Activated T-cell treated with anti-CD3 and anti-CD28 coated beads, Interleukin-2, amount 50 U/mL, for 72 hours (primary cell): ENCODE measurements at places on chromosomes 7 and 10. TPM values are rescaled to one million over a fixed set of nuclear protein-coding genes. Genes with fewer than 3 reads are reported as not detected.

LLCFC1 gene
- not detected for total RNA-seq

PSTK gene
- total RNA-seq, result 7.1 TPM

SNX13 gene
- 19.5 TPM for total RNA-seq

ZNF804B gene
- total RNA-seq, result not detected

ALOX5 gene
- 4.0 TPM for total RNA-seq

GNG11 gene
- not detected for total RNA-seq

CYP2C8 gene
- total RNA-seq, result 0.30 TPM

VKORC1L1 gene
- total RNA-seq, result 13.1 TPM

APBB1IP gene
- 49.7 TPM for total RNA-seq

PPP1R9A gene
- total RNA-seq, result 0.02 TPM

DNA sequence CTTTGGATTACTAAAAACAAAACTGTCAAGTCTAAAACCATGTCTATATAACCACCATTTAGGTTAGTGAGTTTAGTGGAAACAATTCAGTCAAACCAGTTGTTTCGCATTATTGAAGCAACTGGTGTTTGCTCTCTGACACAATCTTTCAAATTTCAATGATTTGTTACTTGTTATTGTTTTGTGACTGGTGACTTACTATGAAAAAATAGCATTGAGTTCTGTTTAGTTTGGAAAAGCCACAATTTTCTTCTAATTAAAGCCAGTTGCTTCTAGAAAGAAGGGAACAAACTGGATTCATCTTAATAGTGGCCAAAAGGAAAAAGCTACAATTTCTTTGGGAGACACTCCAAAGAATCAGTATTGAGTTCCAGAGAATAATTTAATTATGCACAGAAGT lies 30.4 kb downstream of the LAMB4 start:
- DNase-seq, result no peak

- DNase-seq, result no peak
These were observed 113.3 kb downstream of the GLI3 start for GRCh38 chr7:42123716-42124115.

GRCh38 chr10:89600041-89600440 lies 45.0 kb downstream of the PANK1 start:
- no peak for DNase-seq

DNA sequence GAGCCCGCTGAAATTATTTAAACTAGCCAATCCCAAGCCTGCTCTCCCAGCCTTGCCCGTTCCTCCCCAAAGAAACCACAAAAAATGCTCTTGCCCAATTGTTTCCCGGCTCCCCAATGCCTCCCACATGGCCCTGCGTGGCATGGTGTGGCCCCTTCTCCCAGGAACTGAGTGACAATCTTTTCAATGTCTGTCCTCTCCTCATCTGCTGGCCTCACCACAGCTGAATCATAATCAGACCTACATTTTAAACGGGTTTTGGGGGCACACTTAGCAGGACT lies 201.5 kb downstream of the PRPF18 start:
- no peak for DNase-seq

- DNase-seq, result no peak
These were observed 172.2 kb downstream of the C7orf25 start for GRCh38 chr7:42739638-42740037.

- DNase-seq, result no peak
These were observed 93.6 kb downstream of the CTNNA3 start for GRCh38 chr10:67602268-67602950.

- no peak for DNase-seq
These were observed 825.1 kb upstream of the ZWINT start for GRCh38 chr10:57186201-57186600.

DNA sequence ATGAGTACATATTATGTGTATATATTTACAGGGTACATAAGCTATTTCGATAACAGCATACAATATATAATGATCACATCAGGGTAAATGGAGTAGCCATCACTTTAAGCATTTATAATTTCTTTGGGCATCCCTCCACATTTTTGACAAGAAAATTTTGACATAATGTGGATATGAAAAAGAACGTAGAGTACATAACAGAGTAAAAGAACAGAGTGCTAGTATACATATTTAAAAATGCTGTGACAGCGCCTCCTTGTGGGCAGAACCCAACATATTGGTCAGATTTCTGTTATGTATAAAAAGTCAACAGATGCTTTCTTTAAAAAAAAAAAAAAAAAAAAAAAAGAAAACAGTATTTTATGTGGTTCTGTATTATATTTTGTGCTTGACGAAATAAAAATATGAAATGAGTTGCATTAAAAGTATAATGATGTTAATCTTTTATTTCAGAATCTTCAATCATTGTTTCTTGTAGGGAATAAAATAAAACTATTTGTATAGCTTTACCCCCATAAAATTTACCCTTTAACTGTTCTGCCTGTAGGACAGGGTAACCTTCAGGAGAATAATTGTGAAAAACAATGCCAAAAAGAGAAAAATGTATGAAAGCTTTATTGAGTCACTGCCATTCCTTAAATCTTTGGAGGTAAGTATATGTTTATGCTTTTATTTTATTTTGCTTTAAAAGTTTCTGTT lies 18.3 kb upstream of the HBP1 start:
- peak; percentile 67 for DNase-seq

DNA sequence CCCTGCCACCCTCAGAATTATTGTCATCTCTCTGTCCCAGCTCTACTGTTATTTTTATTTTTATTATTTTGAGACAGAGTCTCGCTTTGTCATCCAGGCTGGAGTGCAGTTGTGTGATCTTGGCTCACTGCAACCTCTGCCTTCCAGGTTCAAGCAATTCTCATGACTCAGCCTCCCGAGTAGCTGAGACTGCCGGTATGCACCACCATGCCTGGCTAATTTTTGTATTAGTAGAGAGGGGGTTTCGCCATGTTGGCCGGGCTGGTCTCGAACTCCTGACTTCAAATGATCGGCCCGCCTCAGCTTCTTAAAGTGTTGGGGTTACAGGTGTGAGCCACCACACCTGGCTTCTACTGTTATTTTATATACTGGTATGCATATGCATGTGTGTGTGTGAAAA lies 11.0 kb downstream of the CALHM2 start:
- DNase-seq, result no peak

DNA sequence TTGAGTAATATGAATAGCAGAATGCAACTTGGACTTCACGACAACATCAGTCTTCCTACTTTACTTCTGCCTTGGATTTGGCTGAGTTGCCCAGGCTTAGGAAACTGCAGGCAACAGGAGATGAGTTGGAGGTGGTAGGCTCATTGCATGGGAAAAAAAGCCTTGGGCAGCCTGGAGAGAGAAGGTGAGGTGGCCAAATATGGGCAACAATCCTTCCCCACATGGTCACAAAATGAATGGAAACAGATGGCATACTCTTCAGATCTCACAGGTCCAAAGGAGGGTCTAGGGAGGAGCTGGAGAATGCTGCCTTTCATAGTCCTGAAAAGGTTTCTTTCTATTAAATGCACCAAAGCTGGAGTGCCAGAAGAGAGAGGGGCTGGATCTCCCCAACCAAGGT lies 128.6 kb upstream of the AOAH start:
- no peak for DNase-seq

- DNase-seq, result no peak
These were observed 89.2 kb upstream of the MALRD1 start for GRCh38 chr10:18959369-18959768.

- DNase-seq, result no peak
These were observed 29.3 kb downstream of the HSPA12A start for GRCh38 chr10:116712989-116713543.

DNA sequence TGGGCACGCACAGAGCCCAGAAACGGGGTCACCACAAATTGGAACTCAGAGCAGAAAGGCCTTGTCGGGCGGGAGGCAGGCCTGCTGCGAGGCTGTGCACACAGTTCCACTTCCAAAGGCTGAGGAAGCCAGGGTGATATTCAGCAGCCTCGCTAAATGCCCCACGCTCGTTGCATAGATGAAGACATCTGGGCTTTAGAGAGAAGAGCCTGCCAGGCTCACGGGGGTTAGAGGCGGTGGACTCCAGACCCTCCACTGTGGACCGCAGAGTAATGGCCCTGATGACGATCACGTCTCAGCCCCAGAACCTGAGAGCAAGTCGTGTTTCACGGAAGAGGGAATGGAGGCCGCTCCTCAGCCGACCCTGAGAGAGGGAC lies 104.2 kb downstream of the DNAJB6 start:
- no peak for DNase-seq

DNA sequence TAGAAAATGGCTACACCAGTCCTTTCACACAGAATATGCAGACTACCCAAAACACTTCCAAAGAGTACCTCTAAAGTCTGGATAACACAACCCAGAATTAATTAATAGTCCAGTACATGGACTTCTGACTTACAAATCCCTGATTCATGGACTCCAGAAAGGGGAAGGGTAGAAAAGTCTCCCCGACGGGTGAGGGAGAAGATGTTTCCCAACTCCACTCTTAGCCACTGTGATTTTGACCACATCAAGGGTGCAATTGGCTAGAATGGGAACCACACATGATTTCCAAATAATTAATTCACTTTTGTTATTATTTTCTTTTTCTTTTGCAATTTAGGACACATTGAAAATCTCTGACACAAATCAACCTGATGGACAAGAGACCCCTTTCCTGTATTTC lies 1.4 kb downstream of the TMEM130 start:
- DNase-seq, result no peak

- no peak for DNase-seq
These were observed 11.6 kb downstream of the PAPSS2 start for GRCh38 chr10:87671139-87671815.

- no peak for DNase-seq
These were observed 60.9 kb upstream of the KAT6B start for GRCh38 chr10:74765465-74765975.

- peak; percentile 84 for DNase-seq
These were observed 77.0 kb downstream of the OAT start for GRCh38 chr10:124341768-124342135.

GRCh38 chr10:30985512-30985911 lies 46.2 kb downstream of the ZNF438 start:
- DNase-seq, result no peak

- peak; percentile 71 for DNase-seq
These were observed 58.4 kb downstream of the DNAJC12 start for GRCh38 chr10:67779465-67780203.

DNA sequence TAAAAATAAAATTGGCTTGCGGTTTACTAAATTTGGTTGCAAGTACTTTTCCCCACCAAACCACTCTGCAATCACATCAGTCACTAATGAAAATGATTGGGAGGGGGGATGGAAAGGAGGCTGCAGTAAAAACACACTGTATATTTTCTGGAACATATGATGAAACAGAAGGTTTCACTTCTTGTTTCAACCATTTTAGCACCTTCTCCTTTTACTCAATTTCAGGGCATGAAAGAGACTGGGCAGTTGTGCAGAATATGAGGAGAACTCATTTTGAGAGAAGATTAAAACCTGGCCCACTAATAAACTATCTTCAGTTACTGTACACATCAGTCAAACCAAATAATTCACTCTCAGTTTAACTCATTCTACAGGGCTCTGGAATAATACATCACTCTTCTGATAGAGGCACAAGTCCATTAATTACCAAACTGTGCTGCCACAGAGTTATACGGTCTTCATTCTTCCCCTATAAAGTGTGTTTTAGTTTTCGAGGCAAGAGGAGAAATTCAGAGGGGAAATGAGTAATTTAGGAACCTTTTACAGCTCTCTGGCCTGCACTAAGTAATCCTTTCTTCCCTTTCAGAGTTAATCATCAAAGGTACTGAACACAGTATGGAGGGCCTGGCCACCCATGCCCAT lies 25.5 kb downstream of the JAZF1 start:
- no peak for DNase-seq

DNA sequence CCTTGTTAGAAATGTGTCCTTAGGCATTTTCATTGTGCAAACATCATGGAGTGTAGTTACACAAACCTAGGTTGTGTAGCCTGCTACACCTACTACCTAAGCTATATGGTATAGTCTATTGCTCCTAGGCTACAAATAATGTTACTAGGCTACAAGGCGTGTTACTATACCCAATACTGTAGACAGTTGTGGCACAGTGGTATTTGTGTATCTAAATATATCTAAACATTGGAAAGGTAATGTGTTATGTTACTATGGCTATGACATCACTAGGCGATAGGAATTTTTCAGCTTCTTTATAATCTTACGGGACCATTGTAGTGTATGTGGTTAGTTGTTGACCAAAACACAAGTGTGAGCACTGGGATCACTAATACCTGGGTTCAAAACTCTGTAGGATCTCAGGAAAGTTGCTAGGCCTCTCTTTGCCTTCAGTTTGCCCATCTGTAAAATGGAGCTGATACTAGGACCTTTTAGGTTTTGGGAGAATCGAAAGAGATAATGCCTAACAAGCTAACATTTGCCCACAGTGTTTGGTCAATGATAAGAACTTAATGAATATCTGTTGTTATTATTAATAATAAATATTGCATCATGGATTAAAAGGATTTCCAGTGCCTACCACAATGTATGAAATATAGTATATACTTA lies 2.7 kb downstream of the BICC1 start:
- no peak for DNase-seq

- no peak for DNase-seq
These were observed 18.4 kb upstream of the HGF start for GRCh38 chr7:81788246-81788645.

DNA sequence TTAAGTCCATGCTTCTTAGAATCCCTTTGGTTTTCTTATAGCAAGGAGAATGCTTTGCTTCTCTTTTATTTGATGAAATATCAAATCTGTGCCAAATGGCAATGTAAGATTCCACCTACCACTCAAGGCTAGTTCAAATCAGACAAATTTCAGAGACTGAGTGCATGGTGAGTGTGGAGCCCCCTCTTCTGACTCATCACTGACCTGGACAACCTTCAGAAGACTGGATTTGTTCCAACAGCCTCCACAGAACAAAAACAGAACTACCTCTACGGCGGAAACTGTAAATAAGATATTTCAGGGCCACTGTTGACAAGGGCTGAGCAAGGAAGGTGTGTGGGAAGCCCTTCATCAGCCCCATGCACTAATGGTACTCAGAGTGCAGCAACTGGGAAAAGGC lies 21.1 kb downstream of the NCAPG2 start:
- no peak for DNase-seq
